Stimulated activated CD4-positive, alpha-beta T cell treated with anti-CD3 and anti-CD28 coated beads, Interleukin-15, amount 100 ng/mL, for 48 hours (primary cell): ENCODE measurements at places on chromosomes 4 and X.

DNA sequence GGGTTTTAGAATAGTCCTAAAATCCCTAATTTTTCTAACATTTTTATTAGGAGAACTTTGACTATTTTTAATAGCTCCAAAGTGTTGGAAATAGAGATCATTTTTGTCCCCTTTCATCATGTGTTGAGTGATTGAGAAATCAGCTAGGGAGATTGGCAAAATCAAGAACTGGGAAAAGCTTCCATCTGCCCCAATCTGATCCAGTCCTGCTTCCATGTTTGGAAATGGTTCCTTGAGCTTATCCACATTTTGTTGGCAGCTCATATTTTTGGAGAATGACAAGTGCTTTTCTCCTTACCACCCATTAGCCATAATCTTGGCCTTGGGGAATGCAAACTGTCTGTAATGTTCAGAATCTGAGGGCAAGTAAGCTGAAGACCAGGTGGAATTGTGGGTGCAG, 73.9 kb downstream of the SYNPO2 start:
- DNase-seq: no peak

- DNase-seq: no peak
These were observed 20.6 kb upstream of the GUCY1A1 start for GRCh38 chr4:155646001-155646400.

DNA sequence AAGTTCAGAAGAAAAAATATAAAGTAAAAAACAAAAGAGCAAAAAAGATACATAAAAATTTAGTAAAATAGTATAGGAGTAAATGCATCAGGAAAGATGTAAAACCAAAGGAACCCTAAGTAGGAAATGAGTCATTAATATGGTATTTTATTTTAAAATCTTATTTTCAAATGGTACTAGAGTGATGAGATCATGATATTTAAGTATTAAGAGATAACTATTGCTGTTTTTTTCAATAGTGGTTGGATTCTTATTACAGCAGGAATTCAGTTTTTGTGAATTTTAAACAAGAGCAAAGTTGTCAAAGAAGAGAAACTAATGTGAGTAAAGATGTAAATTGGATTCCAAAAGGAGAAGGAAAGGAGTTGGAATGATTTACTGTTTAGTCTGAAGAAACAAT, 20.0 kb downstream of the EMCN start:
- DNase-seq: no peak

GRCh38 chr4:155624478-155624877, 42.2 kb upstream of the GUCY1A1 start:
- no peak for DNase-seq
